ENCODE measurements at places on chromosomes 3 and 15. TPM values are rescaled to one million over a fixed set of nuclear protein-coding genes. Genes with fewer than 3 reads are reported as not detected.

The SENP8 gene
- 2.5 TPM for total RNA-seq

The C15orf39 gene
- total RNA-seq: 30.9 TPM

The CHRD gene
- total RNA-seq: 0.35 TPM

The GOLGA8Q gene
- total RNA-seq: not detected

The ASB7 gene
- 9.6 TPM for total RNA-seq

The PRR20G gene
- total RNA-seq: 1.1 TPM

The DNAH12 gene
- total RNA-seq: 0.09 TPM

The SLC25A36 gene
- 20.9 TPM for total RNA-seq

The LMAN1L gene
- total RNA-seq: not detected

The ZCWPW2 gene
- total RNA-seq: 0.25 TPM

The NR2F2 gene
- 20.2 TPM for total RNA-seq

The SPINK8 gene
- not detected for total RNA-seq

The LINGO1 gene
- total RNA-seq: 10.5 TPM

The VIPR1 gene
- 1.7 TPM for total RNA-seq

The ZDHHC3 gene
- total RNA-seq: 45.9 TPM

The ARF4 gene
- 160 TPM for total RNA-seq

The RUBCN gene
- 9.0 TPM for total RNA-seq

The DUOX1 gene
- not detected for total RNA-seq

The CTXN2 gene
- total RNA-seq: 0.07 TPM

The SEMA3F gene
- total RNA-seq: 18.7 TPM

The NSMCE3 gene
- 14.3 TPM for total RNA-seq

The MORC1 gene
- total RNA-seq: not detected

The GOLIM4 gene
- 17.3 TPM for total RNA-seq

The MYO5C gene
- total RNA-seq: 6.9 TPM

The RNU5B-1 gene
- total RNA-seq: not detected

The AQP9 gene
- 0.07 TPM for total RNA-seq

The MELTF gene
- 63.0 TPM for total RNA-seq

The CPEB1 gene
- total RNA-seq: 3.3 TPM
